CD8-positive, alpha-beta memory T cell (primary cell): ENCODE measurements at places on chromosomes 11 and 22. TPM values are rescaled to one million over a fixed set of nuclear protein-coding genes. Genes with fewer than 3 reads are reported as not detected.

SAA4 gene
- not detected for total RNA-seq

KCNJ11 gene
- total RNA-seq = 0.95 TPM

MEI1 gene
- total RNA-seq = 33.9 TPM

LRRC32 gene
- total RNA-seq = 1.5 TPM

APOL3 gene
- total RNA-seq = 48.3 TPM

ACR gene
- not detected for total RNA-seq

PYGM gene
- 2.2 TPM for total RNA-seq

ANO9 gene
- total RNA-seq = 25.3 TPM

SLCO2B1 gene
- total RNA-seq = 0.98 TPM

ART1 gene
- total RNA-seq = not detected

DGAT2 gene
- total RNA-seq = 5.6 TPM

INCENP gene
- total RNA-seq = 69.5 TPM

GGTLC2 gene
- total RNA-seq = not detected

SCN2B gene
- not detected for total RNA-seq

MS4A12 gene
- not detected for total RNA-seq

SLC5A4 gene
- not detected for total RNA-seq

MUC2 gene
- not detected for total RNA-seq
